ENCODE measurements at places on chromosomes 16 and 17. TPM values are rescaled to one million over a fixed set of nuclear protein-coding genes. Genes with fewer than 3 reads are reported as not detected.

- no peak for DNase-seq
Observed at GRCh38 chr16:85136213-85136701, 24.0 kb upstream of the CIBAR2 start.

- no peak for DNase-seq
Observed at GRCh38 chr16:2425008-2425518, 4.2 kb upstream of the CCNF start.

DNA sequence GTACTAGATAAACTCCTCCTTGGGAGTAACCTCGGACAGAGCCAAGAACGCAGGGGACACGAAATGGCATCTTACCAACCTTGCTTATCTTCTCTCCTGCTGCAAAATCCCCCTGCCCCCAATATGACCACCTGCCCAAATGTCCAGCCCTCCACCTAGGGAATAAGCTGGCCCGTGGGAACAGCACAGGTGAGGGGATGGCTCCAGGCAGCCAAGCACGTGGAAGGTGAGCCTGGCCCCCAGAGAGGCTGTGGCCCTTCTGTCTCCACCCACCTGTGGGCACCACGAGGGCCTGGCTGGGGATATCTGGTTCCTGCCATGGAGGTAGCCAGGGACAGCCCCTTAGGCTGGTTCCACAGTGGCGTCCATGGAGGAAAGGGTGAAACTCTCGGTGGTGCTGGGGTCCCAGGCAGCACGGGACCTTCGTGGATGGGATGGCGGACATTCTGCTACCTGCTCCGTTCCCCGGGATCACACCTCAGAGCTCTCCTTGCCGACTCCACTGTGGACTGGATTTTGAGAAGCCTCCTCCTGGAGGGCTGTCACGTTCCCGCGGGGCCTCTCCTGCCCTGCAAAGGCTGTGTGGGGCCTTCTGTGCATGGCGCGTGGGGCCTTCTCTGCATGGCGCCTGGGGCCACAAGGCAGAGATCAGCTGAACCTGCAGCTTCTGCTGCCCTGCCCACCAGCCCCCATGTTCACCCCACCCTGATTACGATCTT, 388.5 kb upstream of the TNRC6C start:
- no peak for DNase-seq

GRCh38 chr17:15348021-15348420, 6.6 kb upstream of the TEKT3 start:
- DNase-seq = no peak

- no peak for DNase-seq
Observed at GRCh38 chr17:27370776-27371175, 76.9 kb downstream of the WSB1 start.

Gene HDAC5
- polyA plus RNA-seq = 19.0 TPM

Gene CHST5
- 0.18 TPM for polyA plus RNA-seq

Gene MYH2
- 0.19 TPM for polyA plus RNA-seq
